ENCODE measurements at places on chromosomes 1 and 21.
A peak's percentile ranks its signal among the peaks of the same experiment; 100 is the strongest.

- no peak for DNase-seq
These were observed 61.9 kb downstream of the EVA1C start for GRCh38 chr21:32474179-32475059.

DNA sequence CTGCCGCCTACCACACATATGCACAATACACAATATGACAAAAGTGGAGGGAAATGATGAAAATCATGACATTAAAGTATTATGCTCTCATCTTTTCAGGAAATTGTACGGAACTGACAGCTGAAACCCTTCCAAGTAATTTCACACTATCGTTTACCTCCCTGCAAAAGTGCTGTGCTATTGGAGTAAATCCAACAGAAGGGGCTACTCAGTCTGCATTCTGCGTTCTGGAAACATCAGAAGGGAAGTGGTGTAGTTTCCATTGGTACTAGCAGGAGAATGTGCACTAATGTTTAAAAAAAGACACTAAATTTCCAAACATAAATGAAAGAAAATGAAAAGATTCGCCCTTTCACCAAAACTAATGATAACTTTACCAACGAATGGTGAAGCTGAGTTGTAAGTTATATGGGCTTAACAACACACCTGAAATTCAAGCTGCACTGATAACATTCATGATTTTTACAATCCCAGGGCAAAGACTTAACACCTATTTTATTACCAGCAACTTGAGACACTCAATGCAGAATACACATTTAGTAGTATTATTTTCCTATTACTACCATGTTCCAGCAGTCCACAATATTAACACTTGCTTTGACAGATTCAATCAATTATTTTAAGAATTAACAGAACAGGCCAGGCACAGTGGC lies 3.2 kb downstream of the DENND1B start:
- no peak for DNase-seq

DNA sequence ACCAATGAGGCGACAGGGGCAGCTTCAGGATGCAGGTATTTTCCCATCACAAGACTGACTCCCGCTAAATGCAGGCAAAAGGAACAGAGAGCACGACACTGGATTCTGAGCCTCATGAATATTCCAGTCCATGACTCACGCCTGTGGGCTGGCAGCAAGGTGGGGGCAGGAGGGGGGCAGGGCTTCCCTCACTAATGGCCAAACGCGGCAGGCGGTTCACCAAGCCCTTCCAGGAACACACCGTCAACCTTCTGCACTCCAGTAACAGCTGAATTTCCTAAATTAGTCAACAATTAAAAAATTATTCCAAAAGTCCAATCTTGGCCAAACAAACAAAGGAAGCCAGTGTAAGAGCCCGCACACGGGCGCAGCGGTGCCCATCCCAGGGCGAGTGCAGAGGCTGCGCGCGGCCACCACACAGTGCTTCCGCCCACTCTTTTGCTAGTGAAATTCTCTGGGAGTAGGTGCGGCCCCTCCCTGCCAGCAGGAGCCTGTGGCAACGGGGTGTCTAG lies 12.5 kb upstream of the GPR153 start:
- no peak for DNase-seq

DNA sequence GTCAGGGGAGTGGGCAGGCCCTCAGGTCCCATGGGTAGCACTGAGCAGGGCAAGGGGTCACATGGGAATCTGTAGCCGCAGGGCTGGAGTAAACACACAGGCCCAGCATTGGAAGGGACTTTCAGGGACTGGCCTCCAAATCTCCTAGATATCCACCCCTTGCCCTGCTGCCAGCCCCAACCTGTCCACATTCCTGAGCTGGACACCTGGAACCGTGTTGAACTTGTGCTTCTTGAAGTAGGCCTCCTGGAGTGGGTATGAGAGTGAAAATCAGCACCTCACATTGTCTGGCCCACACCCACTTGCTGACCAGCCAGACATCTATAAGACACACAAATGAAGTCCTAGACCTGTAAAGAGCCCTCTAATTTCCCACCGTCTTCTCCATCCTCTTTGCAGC lies 7.7 kb downstream of the POMGNT1 start:
- no peak for DNase-seq

GRCh38 chr1:2049225-2049717 lies 940 bp upstream of the PRKCZ start:
- no peak for DNase-seq

DNA sequence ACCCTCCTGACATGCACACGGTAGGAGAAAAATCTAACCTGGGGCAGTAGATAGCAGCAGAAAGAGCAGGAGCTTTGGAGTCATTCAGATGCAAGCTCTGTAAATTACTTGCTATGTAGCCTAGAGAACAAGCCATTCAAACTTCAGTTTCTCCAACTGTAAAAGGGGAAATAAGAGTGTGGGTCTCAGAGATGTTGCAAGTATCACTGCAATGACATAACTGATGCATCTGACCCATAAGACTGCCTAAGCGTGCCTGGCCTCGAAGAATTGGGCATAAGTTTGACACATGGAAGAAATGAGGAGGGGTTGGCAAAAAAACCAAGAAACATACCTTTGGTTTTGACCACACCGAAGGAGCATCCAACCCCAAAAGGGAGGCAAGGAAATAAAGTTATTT lies 5.2 kb downstream of the AK2 start:
- no peak for DNase-seq

DNA sequence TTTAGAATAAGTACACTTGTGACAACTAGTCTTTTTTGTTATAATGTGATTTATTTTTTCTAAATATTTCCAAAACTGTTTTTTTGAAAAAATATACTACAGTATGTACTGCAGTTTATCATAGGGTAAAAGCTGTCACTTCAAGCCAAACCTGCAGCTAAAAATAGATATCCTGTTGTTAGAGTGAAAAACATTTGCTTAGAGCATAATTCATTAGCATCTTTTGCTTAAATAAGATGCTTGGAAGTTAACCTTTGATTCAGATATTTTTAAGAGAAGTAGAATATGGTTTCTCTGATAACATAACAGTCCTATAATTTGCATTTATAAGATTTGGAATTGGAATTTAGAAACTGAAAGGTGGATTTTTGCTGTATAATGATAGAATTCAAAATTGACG lies 21.5 kb downstream of the PRKACB start:
- peak; percentile 9 for DNase-seq

- DNase-seq: peak; percentile 83
These were observed at the start of gene DNALI1 for GRCh38 chr1:37556712-37557196. DNALI1 (plus strand) TSS chr1:37556940; CDS start chr1:37556995, 55 bp downstream.

GRCh38 chr21:28541371-28542112 lies 451.1 kb downstream of the LTN1 start:
- no peak for DNase-seq

DNA sequence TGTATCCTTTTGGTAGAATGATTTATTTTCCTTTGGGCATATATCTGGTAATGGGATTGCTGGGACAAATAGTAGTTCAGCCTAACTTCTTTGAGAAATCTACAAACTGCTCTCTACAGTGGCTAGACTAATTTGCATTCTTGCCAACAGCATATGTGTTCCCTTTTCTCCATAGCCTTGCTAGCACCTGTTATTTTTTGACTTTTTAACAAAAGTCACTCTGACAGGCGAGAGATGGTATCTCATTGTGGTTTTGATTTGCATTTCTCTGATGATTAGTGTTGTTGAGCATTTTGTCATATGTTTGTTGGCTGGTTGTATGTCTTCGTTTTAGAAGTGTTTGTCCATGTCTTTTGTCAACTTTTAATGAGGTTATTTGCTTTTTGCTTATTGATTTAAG lies 99.8 kb downstream of the UCK2 start:
- no peak for DNase-seq

- no peak for DNase-seq
These were observed 27.3 kb upstream of the A3GALT2 start for GRCh38 chr1:33348194-33348593.

GRCh38 chr1:92380867-92381266 lies 82.0 kb downstream of the RPAP2 start:
- DNase-seq: no peak

GRCh38 chr1:91059157-91059556 lies 37.3 kb upstream of the ZNF644 start:
- no peak for DNase-seq

GRCh38 chr1:206058927-206059292 lies 5.9 kb downstream of the RHEX start:
- DNase-seq: no peak

DNA sequence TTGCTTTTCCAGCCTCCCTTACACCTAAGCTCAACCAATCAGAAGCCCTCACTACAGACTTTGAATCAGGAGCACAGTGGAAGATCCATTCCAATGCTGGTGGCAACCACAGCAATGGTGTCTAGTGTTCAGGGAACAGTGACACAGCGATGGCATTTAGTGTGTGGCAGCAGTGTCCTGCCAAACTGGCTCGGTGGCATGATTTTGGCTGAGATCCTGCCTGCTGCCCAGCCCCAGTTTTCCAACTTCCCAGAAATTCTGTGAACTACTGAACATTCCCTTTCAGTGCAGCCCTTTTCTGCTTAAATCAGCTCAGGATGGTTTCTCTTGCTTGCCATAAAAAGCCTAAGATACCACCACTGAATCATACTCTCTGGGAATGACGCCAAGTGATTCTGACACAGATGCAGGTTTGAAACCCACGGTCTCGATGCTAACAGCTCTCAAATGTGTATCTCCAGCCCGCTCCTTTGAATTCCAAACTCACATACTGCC lies 8.8 kb downstream of the ASAP3 start:
- no peak for DNase-seq

DNA sequence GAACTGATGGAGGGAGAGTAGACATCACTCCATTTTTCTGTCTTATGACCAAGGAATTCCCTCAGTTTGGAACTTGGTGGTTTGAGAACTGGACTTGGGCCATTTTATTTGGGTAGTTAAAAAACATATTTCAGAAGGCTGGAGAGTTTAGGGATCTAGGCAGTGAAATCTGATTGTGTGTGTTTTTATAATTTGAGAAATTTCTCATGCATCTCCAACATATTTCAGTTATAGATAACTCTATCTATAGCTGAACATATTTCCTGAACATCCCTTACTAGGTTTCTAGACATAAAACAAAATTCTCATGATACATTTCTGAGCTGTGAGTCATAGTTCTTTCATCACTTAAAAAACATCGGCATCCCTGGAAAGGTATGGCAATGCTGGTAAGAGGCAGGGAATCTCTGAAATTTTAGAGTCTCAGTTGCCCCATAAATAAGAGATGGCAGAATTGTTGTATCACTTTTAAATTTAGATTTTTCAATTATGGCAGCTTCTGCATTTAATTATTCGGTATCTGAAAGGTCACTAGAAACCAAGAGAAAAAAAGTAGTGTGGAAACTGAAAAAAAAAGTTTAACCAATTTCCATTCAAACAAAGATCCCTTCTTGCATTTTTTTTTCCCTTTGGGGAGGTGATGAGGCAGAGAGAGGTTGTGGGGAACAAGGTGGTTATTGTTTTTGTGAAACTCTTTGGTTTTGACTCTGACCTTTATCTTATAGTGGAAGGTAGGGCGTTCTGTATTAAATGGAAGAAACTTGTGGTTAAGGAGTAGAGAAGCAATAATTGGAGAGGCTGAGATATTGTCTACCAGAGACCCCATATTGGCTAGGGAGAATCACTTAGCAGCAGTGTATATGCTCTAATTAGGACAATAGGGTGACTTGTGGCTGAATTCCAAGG lies 102.9 kb downstream of the FASLG start:
- no peak for DNase-seq

- no peak for DNase-seq
These were observed 1.2 kb upstream of the MSTO1 start for GRCh38 chr1:155608888-155609225.

- DNase-seq: peak; percentile 84
These were observed 6.7 kb upstream of the FAM167B start for GRCh38 chr1:32240140-32240951.

- DNase-seq: no peak
These were observed 48.2 kb upstream of the EPB41 start for GRCh38 chr1:28865997-28866650.

- DNase-seq: no peak
These were observed 410.7 kb downstream of the DSCAM start for GRCh38 chr21:40436261-40436660.

DNA sequence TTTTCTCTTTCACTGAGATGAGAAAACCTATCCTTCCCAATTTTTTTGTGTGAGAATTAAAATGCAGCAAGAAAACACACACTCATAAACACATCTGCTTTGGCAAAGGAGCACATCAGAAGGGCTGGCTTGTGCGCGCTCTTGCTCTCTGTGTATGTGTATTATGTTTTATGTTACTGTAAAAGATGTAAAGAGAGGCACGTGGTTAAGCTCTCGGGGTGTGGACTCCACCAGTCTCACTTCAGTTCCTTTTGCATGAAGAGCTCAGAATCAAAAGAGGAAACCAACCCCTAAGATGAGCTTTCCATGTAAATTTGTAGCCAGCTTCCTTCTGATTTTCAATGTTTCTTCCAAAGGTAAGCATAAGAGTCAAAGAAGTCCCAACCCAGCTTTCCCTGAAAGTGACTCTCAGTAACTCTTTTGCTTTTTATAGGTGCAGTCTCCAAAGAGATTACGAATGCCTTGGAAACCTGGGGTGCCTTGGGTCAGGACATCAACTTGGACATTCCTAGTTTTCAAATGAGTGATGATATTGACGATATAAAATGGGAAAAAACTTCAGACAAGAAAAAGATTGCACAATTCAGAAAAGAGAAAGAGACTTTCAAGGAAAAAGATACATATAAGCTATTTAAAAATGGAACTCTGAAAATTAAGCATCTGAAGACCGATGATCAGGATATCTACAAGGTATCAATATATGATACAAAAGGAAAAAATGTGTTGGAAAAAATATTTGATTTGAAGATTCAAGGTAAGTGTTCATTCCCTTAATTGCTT lies at the start of gene CD2:
CD2 (plus strand) TSS at position 233 of the 780 bp plus-strand sequence; CDS start at position 296, 63 bp downstream.
- DNase-seq: no peak

- no peak for DNase-seq
These were observed 8.9 kb downstream of the XKR8 start for GRCh38 chr1:27968692-27969091.

DNA sequence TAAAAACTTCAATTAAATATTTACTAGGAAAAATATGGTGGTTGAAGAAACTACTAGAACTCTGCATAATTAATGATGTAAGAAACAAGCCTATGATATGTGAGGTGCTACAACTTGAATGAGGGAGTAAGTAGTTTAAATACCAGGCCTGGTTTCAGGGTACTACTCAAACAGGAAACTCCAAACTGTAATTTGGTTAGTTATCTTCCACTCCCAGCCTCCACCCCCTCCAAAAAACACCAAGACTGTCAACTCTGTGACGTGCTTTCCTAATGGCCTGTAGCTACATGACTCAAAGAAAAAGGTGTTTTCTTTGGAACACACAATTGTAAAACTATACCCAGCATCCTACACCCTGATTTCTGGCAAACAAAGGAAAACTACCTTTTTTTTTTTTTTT lies 55.9 kb upstream of the RCC1 start:
- no peak for DNase-seq

DNA sequence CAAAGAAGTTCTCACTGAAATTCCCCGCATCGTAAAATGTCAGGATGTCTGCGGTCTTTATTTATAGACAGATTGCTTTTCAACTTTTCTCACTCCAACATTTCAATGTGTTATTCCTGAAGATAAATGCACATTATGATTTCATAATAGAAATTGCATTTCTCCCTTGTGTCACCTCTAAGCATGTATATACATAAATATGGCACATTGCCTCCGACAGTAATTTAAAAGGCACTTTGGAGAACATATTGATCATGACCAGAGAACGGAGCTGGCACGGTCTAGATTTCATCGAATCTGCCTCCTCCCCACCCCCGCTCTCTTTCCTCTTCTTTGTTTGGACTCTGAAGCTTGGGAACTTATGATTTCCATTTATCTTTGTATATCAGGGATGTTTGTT lies 54.9 kb upstream of the IGSF21 start:
- no peak for DNase-seq

GRCh38 chr1:94846308-94846707 lies 26.2 kb downstream of the SLC44A3 start:
- DNase-seq: no peak
